ENCODE measurements at places on chromosomes 1 and 21.

DNA sequence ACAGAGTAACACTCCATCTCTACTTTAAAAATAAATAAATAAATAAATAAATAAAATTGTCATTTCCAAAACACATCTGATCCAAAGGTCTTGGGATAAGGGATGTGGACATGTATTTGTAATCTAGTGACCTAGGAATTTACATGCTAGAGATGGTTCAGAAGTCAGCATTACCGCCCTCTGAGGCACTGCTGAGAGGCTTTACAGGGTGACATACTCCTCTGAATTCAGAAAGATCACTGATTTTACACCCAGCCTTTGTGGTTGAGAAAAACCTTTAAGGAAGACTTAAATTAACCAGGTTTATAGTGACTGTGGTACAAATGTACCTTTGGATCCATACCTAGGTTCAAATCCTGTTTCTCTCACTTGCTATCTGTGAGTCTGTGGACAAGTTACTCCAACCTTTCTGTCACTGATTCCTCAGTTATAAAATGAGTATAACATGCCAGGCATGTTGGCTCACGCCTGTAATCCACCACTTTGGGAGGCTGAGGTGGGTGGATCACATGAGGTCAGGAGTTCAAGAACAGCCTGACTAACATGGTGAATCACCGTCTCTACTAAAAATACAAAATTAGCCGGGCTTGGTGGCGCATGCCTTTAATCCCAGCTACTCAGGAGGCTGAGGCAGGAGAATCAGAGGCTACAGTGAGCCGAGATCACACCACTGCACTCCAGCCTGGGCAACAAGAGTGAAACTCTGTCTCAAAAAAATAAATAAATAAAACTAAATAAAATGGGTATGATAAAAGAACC is 20.1 kb downstream of the OSBPL9 start:
- DNase-seq, result no peak

GRCh38 chr1:220892997-220893700 is 13.9 kb downstream of the HLX start:
- no peak for DNase-seq

- DNase-seq, result no peak
Measured at GRCh38 chr1:183272390-183272848, 86.4 kb downstream of the LAMC2 start.

DNA sequence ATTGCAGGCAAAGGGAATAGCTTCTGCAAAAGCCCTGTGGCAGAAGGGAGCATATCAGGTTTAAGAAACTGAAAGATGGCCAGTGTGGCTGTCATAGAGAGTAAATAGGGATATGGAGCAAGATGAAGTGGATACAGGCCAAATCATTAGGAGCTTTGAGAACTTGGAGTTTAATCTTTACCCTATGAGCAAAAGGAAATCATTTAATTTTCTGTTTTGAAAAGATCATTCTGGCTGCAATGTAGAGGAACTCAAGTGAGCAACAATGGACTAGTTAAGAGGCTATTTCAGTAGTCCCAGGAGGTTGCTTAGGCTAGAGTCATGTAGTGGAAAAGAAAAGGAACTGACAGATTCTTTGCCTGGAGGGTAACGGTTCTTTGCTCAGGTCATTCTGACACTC is 47.2 kb downstream of the RAP1A start:
- DNase-seq, result no peak

GRCh38 chr21:27840262-27840661 is 873.4 kb upstream of the ADAMTS5 start:
- no peak for DNase-seq

GRCh38 chr1:244557565-244557964 is 95.4 kb upstream of the DESI2 start:
- DNase-seq, result no peak

GRCh38 chr1:13541435-13542215 is 27.8 kb upstream of the LRRC38 start:
- DNase-seq, result no peak

- DNase-seq, result no peak
Measured at GRCh38 chr1:151132335-151133017, 14.0 kb downstream of the SEMA6C start.

- DNase-seq, result no peak
Measured at GRCh38 chr1:64161357-64161941, 42.0 kb upstream of the UBE2U start.

GRCh38 chr1:174971902-174972301 is 27.8 kb upstream of the CACYBP start:
- no peak for DNase-seq

DNA sequence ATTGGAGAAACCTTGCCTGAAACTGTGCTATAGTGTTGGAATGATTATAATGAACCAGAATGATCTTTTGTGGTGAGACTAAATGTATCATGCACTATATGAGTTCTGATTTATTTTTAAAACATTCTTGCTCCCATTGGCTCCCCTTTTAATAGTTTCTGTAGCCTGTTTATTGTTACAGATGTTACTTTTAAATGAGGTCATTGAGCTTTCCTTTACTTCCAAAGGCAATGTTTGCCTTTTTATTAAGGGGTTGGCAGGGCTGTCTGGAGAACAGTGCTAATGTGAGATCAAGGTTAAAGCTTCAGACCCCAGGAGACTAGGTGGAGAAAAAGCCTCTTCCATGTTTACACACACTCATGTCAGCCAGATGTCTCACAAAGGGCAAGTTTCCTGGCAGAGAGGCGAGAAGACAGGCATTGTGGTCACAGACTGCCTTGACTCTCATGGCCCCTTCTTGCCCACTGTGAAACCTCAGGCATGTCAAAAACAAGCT is 120.6 kb upstream of the RAVER2 start:
- no peak for DNase-seq

- no peak for DNase-seq
Measured at GRCh38 chr21:41770901-41771624, 4.2 kb upstream of the RIPK4 start.

Measured in stimulated activated CD4-positive, alpha-beta T cell treated with anti-CD3 and anti-CD28 coated beads, TNF-alpha, amount 100 ng/mL, for 24 hours (primary cell).